ENCODE measurements at places on chromosomes 2 and 18. TPM values are rescaled to one million over a fixed set of nuclear protein-coding genes. Genes with fewer than 3 reads are reported as not detected.

The SGO2 gene
- 2.8 TPM for polyA plus RNA-seq

The CCDC121 gene
- 6.1 TPM for polyA plus RNA-seq

The RAB17 gene
- polyA plus RNA-seq: 0.86 TPM

The GALR1 gene
- polyA plus RNA-seq: not detected

DNA sequence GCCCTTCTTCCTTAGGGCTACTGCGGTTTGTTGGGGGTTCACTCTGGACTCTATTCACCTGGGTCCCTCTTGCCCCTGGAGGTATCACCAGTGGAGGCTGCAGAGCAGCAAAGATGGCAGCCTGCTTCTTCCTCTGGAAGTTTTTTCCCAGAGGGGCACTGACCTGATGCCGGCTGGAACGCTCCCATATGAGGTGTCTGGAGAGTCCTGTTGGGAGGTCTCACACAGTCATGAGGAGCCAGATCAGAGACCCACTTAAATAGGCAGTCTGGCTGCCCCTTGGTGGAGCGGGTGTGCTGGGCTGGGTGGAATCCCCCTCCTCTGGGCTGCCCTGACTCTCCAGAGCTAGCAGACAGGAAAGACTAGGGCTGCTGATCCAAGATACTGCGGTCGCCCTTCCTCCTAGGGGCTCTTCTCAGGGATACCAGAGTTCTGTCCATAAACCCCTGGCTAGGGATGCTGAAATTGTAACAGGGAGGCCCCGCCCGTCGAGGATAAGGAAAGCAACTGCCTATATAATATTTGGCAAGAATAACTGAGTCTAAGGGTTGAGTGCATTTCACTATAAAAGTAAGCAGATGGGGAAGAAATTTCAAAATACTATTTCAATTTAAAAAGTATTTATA is 140.7 kb downstream of the NOL4 start:
- no peak overlapping the region for H3K4me3 ChIP-seq
- DNase-seq: no peak
- no peak overlapping the region for H3K27ac ChIP-seq
- H3K36me3 ChIP-seq: no peaks in the 10 kb centered on the region
- H3K4me1 ChIP-seq: no peaks in the 10 kb centered on the region

DNA sequence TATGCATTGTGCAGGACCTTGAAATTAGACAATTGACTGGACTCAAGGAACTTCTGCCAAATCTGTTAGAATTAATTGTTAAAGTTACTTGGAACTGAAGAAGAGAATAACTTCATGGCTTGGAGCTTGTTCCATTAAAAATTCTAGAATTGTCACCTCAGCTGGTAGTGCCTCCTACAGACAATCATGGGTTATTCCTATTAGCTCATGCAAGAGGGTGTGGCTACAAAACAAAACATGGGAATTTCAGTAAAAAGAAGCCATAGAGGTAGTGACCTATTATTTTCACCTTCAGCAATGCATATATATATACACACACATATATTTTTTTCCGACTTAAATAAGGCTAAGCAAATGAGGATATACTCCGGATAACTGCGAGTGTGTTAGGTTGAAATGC is 181.9 kb upstream of the DTNA start:
- H3K27me3 ChIP-seq: no peaks in the 10 kb centered on the region
- DNase-seq: no peak
- no peak overlapping the region for H3K27ac ChIP-seq
- H3K36me3 ChIP-seq: no peaks in the 10 kb centered on the region

GRCh38 chr2:239621611-239622010 is 220.8 kb upstream of the HDAC4 start:
- no peaks in the 10 kb centered on the region for H3K4me1 ChIP-seq
- no peaks in the 10 kb centered on the region for H3K27me3 ChIP-seq
- DNase-seq: no peak
- no peak overlapping the region for H3K27ac ChIP-seq

DNA sequence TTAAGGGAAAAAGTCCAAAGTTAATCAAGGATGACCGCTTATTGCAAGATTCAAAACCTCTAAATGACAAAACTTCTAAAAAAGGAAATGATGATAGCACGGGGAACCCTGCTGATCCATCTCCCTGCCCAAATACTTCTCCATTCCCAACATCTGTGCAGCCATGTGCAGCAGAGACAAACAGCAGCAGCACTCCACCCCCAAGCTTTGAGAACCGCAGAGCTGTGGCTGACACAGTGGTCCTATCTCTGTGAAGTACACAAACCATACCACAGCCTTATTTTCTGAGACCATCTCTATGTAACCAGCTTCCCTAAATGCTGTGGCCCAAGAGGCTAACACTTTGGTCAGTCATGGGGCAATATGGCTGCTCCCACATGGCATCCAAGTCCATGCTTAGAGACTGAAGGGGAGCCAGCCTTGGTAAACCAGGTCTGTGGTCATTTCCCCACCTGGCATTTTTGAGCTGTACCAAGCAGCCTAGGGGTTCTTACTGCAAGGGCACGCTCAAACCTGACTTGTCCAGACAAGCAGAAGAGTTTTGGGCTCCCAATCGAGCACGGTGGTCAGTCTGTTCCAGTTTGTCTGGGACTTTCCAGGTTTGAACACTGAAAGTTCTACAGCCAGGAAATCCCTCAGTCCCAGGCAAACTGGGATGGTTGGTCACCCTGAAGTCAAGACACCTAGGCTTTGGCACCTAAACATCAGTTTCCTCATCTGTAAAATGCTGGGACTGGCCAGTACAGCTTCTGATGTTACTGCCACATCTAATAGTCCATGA is 17.1 kb upstream of the NFE2L2 start:
- no peaks in the 10 kb centered on the region for H3K27me3 ChIP-seq
- H3K4me1 ChIP-seq: peaks cover 14% of the 10 kb centered on the region
- no peak overlapping the region for H3K4me3 ChIP-seq
- no peaks in the 10 kb centered on the region for H3K36me3 ChIP-seq

- H3K4me3 ChIP-seq: no peak overlapping the region
- no peaks in the 10 kb centered on the region for H3K36me3 ChIP-seq
- DNase-seq: no peak
- H3K27ac ChIP-seq: no peak overlapping the region
- no peaks in the 10 kb centered on the region for H3K27me3 ChIP-seq
These were observed 249.7 kb upstream of the NCKAP5 start for GRCh38 chr2:133817680-133818566.

DNA sequence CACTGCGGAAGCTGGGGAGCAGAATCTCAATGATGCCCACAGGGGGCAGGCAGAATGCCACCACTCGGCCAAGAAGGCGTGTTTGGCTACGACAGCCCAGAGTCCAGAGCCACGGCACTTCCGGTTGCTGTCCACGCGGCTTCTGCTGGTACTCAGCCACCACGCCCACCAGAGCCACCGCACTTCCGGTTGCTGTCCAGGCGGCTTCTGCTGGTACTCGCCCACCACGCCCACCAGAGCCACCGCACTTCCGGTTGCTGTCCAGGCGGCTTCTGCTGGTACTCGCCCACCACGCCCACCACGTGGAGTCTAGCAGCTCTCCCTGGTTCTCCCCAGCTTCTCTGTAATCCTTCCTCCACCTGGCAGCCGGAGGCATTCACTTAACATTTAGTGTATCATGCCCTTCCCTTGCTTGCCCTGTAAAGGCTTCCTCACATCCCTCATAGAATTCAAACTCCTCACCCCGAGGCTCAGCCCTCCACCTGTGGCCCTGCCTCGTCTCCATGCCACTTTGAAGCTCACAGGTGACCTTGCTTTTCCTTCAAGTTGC is 40.1 kb upstream of the APCDD1 start:
- no peaks in the 10 kb centered on the region for H3K27me3 ChIP-seq
- no peaks in the 10 kb centered on the region for H3K36me3 ChIP-seq
- H3K4me1 ChIP-seq: peaks cover 2% of the 10 kb centered on the region
- no peak overlapping the region for H3K27ac ChIP-seq
- DNase-seq: no peak
- H3K4me3 ChIP-seq: no peak overlapping the region

DNA sequence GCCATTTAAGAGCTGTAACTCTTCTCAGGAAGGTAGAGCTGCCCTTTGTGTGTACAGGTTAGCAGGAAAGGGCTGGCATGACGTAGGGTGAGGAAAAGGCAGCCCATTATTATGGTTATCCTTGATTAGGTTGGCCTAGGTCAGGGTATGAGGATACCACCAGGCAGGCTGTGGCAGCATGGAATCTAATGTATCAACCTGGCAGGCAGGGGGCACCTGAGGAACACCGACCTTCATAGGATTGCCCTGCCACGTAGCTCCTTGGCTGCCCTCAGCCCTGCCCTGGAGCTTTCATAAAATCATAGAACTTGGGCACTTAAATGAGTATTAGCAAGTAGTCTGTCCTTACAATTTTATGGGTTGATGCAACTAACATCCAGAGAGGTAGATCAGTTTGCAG is 261.6 kb downstream of the LTBP1 start:
- no peak overlapping the region for H3K27ac ChIP-seq
- H3K4me3 ChIP-seq: no peak overlapping the region
- no peaks in the 10 kb centered on the region for H3K36me3 ChIP-seq

DNA sequence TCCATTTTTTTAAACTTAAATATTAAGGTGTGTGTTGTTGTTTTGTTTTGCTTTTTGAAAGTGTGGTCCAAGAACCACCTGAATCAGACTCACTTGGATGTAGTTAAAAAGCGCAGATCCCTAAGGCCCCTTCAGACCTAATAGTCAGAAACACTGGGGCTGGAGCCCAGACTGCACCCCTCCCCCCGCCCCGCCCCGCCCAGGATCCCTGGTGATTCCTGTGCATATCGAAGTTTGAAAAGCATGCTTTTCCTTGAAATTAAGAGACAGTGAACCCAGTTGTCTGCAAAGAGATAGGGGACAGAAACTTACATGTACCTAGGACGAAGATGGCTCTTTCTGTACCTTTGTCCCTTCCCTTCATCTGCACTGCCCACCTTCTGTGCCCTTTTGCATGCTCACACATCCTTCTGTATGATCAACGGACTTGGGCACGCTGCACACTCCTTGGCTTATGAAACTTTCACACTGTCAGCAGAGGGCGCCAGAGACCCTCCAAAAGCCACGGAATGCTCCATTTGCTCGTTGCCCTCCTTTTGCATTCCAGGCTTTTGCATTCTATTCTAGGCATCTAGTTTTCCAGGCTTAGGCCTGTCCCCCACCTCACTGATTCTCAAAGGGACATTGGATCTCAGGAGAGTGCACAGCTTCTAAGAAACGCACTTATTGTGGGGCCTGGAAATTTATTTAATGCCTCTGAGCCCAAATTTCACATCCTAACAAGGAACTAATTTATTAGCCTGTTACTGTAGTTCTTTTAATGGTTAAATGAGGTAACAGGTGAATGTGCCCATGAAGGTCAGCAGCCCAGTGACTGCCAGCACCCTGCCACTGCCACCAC is 32.8 kb upstream of the SLC14A1 start:
- H3K4me3 ChIP-seq: no peak overlapping the region
- no peaks in the 10 kb centered on the region for H3K27me3 ChIP-seq
- H3K36me3 ChIP-seq: no peaks in the 10 kb centered on the region
- DNase-seq: peak; percentile 74

GRCh38 chr2:27754138-27754588 is 17.4 kb upstream of the MRPL33 start:
- H3K4me1 ChIP-seq: no peaks in the 10 kb centered on the region
- no peaks in the 10 kb centered on the region for H3K36me3 ChIP-seq
- DNase-seq: peak; percentile 54
- H3K4me3 ChIP-seq: no peak overlapping the region
- H3K27me3 ChIP-seq: no peaks in the 10 kb centered on the region

GRCh38 chr2:129441610-129442009 is 537.9 kb upstream of the RAB6C start:
- H3K4me1 ChIP-seq: no peaks in the 10 kb centered on the region
- no peak overlapping the region for H3K27ac ChIP-seq
- H3K4me3 ChIP-seq: no peak overlapping the region
- no peaks in the 10 kb centered on the region for H3K27me3 ChIP-seq

DNA sequence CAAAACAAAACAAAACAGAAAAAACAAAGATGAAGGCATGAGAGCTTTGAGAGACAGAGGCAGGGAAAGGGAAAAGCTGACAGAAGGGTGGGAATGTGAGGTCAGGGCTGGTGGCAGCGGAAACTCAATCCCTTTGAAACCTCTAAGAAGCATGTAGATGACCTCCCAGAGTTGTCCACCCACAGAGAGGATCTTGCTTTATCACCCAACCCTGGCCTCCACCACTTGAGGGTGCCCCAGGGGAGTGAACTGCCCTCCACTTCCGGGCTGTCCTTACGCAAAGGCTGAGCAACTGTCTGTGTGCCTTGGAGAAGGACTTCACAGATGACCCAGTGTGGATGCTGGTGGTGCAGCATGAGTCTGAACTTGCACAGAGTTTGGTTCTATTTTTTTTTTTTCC is 26.7 kb downstream of the PDCL3 start:
- no peaks in the 10 kb centered on the region for H3K36me3 ChIP-seq
- H3K27me3 ChIP-seq: no peaks in the 10 kb centered on the region
- no peak for DNase-seq
- no peak overlapping the region for H3K27ac ChIP-seq

GRCh38 chr2:19683556-19683955 is 218.2 kb downstream of the TTC32 start:
- no peaks in the 10 kb centered on the region for H3K36me3 ChIP-seq
- no peak for DNase-seq
- no peaks in the 10 kb centered on the region for H3K4me1 ChIP-seq

GRCh38 chr2:215530191-215530968 is 94.5 kb upstream of the FN1 start:
- H3K4me1 ChIP-seq: peaks cover 2% of the 10 kb centered on the region
- H3K27ac ChIP-seq: no peak overlapping the region
- H3K27me3 ChIP-seq: no peaks in the 10 kb centered on the region
- H3K36me3 ChIP-seq: no peaks in the 10 kb centered on the region
- no peak overlapping the region for H3K4me3 ChIP-seq

DNA sequence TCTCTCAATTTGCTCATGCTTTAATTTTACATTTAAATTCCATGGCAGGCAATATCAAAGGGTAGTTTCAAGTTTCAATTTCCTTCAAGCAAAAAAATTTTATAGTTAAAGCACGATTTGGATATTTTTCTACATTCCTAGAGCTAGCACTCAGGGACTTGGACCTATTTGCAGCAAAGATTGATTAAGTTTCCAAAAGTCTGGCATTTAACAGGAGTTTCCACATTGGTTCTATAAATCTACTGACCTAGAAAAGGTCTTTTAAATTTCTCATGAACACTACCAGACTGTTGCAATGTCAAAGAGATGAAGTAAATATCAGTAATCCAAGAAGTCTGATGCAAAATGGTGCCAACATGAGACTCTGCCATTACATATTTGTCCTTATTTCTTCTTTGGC is 253.7 kb upstream of the LINC00305 start:
- H3K36me3 ChIP-seq: no peaks in the 10 kb centered on the region
- H3K4me1 ChIP-seq: no peaks in the 10 kb centered on the region
- H3K4me3 ChIP-seq: no peak overlapping the region
- H3K27me3 ChIP-seq: no peaks in the 10 kb centered on the region
- no peak for DNase-seq

GRCh38 chr2:71631411-71631931 is 178.1 kb downstream of the DYSF start:
- H3K27me3 ChIP-seq: no peaks in the 10 kb centered on the region
- H3K4me1 ChIP-seq: peaks cover 3% of the 10 kb centered on the region
- H3K27ac ChIP-seq: no peak overlapping the region
- DNase-seq: no peak

GRCh38 chr18:31680831-31681568 is 3.4 kb downstream of the B4GALT6 start:
- no peaks in the 10 kb centered on the region for H3K4me1 ChIP-seq
- H3K36me3 ChIP-seq: no peaks in the 10 kb centered on the region
- H3K4me3 ChIP-seq: no peak overlapping the region
- H3K27me3 ChIP-seq: no peaks in the 10 kb centered on the region
- H3K27ac ChIP-seq: no peak overlapping the region

Data from ovary (tissue), 10 donors.